ENCODE measurements at places on chromosomes 7 and 10.

DNA sequence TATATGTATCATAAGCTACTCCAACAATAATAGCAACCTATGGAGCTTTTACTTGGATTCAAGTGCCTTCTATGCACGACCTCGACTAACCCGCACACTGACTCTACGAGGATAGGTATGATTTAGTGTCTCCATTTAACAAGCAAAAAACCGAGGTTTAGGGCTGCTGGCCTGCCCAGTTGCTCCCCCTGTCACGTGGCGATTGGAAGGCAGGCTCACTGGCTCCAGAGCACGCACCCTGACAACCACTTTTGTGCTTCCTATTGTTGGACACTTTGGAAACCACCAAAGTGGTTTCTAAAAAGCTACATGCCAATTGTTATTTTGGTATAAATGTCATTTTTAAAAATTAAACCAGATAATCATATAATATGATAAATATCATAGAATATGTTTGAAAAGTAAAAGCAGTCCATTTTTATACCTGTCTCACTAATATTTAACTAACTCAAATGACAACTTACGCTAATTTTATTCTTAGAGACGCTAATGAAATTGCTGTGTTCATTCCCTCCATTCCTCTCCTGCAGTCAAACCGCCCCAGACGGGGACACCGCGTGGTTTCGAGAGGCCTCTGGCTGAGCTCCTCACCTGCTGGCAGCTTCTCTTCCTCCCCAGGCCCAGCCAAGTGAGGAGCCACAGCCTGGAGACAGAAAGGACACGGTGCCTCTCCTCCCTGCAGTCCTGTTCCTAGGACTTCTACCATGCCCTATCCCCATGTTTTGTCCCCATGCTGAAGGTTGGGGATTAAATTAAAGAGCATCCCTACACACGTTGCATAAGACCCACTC, 22.2 kb upstream of the RHEB start:
- DNase-seq = no peak

DNA sequence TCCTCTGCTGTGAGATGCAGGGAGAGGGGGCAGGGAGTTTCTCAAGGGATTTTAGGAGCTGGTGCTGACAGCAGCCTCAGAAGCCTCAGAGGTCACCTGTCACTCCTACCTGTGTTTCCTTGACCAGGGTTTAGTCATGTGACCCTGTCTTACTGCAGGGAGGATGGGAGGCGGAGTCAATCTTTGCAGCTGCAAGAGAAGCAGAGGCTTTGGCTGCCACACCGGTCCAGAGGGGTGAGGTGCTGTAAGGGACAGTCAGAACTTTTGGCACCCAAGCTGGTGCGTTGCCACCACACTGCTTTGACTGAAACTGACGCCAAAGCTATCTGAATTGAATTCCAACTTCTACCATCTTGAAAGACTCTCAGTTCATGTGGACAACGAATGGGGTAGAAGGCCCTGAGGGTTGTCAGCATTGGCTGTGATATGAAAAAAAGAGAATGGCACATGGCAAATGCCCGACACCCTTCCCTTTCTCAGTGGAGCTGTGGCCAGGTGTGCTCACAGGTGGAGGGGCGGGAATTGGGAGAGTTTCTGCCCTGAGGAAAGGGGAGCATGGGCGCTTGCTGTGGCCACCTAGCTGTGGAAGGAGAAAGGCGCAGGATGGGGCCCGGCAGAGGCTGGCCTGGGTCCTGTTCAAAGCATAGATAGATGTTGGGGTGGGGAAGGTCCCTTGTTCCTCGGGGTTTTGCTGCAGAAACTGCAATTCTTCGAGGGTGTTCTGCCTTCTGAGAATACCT, 69.3 kb downstream of the ARHGAP22 start:
- DNase-seq = no peak

DNA sequence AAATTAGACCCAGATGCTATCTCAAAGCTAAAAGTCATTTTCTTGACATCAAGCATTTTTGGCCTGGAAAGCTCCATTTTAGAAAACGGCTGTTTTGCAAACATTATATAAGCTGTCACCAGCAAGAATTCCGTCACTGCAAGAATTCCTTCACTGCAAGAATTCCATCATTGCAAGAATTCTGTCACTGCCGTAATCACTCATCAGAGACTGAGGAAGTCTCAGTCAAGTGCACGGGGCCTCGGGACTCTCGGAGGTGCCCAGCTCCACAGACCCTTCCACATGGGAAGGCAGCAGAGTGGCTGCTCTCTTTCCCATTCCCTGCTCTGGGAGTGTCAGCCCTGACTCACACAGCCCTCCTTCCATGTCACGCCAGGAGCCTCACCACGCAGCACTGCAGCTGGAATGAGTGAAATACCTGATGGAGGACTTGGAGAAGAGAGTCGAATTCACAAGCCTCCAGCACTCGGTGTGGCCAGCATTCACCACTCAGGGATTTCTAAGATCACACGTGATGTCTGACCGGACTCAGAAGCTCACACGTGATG, 168.3 kb downstream of the PTPRN2 start:
- DNase-seq = no peak

GRCh38 chr10:120365872-120366271, 91.2 kb upstream of the PLPP4 start:
- DNase-seq = no peak

- DNase-seq = no peak
These were observed 10.9 kb upstream of the LGI1 start for GRCh38 chr10:93746844-93747284.

DNA sequence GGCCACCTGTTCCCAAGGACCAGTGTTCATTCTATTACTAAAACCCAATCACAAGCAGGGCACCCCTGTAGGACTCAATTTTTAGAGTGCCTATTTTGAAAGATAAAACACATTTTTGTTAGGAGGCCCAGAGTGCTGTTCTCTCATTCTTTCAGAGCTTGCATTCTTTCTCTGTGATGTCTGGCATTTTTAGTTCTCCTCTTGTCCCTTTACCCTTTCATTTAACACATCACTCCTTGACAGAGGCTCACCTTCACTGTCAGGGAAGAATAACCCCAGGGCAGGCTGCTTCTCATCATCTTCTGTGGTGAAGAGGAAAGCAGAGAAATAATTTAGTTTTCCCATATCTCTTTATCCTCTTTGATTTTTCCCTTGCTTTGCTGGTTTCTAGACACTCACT, 73.9 kb downstream of the CHRM2 start:
- no peak for DNase-seq

GRCh38 chr7:141217938-141218337, 144.1 kb downstream of the TMEM178B start:
- no peak for DNase-seq

GRCh38 chr10:44809647-44810046, 101.5 kb upstream of the TMEM72 start:
- no peak for DNase-seq

DNA sequence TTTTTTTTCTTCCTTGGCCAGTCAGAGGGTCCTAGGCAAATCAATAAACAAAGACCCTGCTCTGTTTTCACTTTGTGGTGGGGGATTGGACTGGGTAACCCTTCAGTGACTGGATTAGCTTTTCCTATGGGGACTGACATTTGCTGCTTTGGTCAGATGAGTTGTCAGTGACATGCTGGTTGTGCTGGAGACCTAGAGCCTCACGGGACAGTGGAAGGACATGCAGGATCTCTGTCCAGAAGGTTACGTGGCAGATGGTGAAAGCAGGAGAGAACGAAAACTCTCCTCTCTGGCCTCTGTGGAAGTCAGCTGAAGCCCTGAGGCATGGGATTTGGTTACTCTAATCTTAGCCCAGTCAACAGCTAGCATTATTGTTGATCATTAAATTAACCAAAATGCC, 90.0 kb upstream of the BMPER start:
- DNase-seq = no peak

DNA sequence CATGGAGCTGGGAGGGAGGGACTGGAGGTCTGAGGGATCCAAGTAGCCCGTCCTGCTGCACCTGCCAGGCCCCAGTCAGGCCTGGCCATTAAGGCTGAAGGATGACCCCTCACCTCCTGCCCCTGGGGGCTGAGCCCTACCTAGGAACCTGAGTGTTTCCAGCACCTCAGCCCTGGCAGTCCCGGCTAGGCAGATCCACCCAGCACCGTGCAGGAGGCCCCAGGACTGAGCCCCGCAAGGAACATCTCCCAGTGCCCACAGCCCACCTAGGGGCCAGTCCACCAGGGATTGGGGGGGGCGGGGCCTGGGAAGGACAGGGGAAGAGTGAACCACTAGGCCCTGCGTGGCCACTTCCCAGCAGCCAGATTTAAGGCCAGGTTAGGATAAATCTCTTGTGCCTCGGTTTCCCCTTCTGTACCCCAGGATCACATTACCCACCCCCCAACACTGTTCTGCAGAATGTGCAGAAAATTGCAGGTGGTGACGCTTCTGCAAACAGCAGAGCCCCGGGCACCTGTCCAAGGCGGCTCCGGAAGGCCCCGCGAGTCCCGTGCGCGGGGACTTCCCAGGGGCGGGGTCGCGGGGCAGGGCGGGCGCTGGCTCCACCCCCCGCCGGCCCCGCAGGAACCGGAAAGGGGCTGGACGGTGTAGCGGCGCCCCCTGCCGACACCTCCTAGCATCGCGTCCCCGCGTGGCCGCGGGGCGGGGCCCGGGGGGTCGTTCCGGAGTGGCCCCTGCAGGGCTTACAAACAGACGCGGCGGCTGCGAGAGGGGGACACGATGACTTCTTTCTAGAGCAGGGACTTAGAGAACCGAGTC, 55.9 kb downstream of the PWWP2B start:
- peak; percentile 99 for DNase-seq

DNA sequence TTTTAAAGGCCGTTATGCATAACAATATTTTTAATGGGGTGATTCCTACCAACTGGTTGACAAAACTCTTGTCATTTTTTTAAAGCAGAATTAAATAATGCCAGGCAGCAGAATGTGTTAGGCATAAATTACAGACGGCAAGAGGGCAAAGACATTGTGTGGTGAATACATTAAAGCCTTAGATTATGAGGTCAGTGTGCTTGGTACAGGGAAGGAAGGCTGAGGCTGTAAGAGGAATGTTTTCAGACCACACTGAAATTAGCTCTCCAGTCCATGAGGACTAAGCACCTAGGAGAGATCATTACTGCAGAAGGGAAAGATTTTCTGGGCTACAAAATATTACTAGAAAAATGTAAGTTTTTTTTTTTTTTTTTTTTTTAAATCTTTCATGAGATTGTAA, 312.8 kb upstream of the PRKCQ start:
- no peak for DNase-seq

All from GM19239 (cell line).